Adipocyte (in vitro differentiated cells): ENCODE measurements at places on chromosomes 7 and 10.
A peak's percentile ranks its signal among the peaks of the same experiment; 100 is the strongest.

DNA sequence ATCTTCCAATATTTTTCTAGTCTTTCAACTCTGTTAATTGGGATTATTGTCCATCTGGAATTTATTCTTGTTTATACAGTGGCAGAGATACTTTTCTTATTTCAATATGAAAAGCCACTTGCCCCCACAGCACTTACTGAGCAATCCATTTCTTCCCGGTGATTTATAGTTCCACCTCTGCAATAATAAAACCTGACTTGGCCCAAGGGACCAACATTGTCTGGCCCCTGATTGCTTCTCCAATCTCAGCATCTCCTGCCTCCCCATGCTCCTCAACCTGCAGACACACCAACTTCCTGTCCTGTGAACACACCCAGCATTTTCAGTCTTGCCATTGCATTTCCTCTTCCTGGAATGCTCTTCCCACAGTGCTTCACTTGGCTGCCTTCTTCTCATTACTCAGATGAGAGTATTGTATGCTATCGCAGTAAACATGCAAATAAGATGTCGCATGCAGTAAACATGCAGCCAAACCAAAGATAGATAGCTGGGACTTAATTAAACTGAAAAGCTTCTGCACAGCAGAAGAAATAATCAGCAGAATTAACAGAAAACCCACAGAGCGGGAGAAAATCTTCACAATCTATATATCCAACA is 19.5 kb downstream of the ITGA8 start:
- no peak for DNase-seq

GRCh38 chr7:95213148-95213547 is 111.2 kb downstream of the PON1 start:
- DNase-seq = no peak

GRCh38 chr7:30027740-30028215 is 434 bp upstream of the PLEKHA8 start:
- no peak for DNase-seq

DNA sequence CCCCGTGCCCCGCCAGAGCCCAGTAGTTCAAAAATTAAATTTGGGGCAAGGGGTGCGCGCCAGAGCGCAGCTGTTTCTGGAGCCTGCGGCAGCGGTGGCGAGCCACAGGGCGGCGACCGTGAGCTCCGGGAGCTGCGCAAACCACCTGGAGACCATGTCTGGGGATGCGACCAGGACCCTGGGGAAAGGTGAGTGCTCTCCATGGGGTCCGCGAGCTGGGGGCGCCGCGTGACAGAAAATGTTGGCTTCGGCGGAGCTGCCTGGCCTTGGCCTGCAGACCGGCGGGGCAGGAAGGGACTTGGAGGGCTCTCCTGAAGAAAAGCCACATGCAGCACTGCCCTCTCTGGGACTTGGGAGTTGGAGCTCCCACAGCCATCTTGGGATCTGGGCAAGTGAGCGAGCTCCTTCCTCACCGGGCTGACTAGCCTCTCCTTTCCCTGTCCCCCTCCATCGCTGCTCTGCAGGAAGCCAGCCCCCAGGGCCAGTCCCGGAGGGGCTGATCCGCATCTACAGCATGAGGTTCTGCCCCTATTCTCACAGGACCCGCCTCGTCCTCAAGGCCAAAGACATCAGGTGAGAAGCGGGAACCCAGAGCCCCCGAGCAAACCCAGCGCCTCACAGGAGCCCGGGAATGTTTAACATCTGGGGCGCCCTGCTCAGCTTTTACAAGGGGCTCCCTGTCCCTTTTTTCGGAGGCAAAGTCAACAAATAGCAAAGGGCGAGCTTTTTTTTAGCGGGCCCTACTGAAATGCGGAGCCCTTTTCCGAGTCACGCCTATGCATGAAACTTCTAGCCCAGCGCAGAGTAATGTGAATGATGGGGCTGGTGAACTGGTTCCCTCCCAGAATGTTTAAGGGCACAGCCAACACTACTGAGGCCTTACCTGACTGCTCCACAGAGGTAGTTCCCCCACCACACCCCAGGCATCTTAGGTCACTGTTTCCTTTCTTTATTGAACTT is 6.1 kb downstream of the GSTO2 start:
- DNase-seq = peak; percentile 63

DNA sequence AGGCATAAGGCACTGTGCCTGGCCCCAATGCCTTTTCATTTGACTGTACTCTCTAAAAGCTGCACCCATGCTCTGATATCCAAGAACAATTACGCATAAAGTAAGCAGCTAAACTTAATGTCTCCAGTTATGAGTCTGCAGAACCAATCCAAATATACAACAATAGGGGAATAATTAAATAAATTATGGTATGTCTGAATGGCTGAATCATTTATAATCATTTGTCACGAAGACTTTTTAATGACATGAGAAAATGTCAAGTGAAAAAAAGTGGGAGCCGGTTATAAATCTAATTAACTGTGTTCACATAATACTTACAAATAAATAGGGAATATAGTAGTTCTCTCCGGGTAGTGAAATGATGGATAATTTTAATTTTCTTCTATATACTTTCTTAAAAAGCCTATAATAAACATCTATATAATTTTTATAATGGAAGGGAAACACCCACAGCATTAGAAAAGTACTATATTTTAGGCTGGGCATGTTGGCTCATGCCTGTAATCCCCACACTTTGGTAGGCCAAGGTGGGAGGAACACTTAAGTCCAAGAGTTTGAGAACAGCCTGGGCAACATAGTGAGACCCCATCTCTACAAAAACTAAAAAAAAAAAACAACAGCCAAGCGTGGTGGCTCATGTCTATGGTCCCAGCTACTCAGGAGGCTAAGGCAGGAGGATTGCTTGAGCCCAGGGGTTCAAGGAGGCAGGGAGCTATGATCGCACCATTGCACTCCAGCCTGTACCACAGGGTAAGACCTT is 14.2 kb downstream of the SLC37A3 start:
- DNase-seq = no peak

DNA sequence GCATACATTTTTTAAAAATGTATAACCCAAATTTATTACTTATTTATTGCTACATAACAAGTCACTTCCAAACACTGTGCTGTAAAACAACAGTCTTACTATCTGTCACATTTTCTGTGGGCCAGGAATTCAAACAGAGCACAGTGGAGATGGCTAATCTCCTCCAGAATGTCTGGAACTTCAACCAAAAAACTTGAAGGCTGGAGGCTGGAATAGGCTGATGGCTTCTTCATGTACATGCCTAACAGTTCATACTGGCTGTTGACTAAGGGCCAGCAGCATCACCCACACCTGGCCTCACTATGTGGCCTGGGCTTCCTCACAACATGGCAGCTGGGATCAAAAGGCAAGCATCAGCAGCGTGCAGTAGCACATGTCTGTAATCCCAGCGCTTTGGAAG is 92.4 kb upstream of the KMT2E start:
- no peak for DNase-seq

DNA sequence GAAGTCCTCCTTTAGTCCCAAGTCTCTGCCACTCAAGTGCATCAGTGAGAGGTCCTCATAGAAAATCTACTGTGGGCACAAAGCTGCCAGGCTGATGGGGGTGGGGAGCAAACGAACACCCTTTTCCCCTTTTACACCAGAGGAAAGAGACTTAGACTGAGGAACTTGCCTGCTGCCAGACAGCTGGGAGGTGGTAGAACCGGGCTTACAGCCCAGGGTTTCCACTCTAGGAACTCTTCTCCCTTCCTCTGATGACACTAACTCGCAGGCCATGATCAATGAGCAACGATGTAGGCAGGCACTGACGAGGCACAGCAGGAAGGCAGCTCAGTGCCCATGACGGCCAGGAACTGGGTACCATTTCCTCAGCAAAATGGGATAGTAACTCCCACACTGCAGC is 11.0 kb upstream of the SH2D4B start:
- no peak for DNase-seq
